ENCODE measurements at places on chromosomes 11 and 22. TPM values are rescaled to one million over a fixed set of nuclear protein-coding genes. Genes with fewer than 3 reads are reported as not detected.

DNA sequence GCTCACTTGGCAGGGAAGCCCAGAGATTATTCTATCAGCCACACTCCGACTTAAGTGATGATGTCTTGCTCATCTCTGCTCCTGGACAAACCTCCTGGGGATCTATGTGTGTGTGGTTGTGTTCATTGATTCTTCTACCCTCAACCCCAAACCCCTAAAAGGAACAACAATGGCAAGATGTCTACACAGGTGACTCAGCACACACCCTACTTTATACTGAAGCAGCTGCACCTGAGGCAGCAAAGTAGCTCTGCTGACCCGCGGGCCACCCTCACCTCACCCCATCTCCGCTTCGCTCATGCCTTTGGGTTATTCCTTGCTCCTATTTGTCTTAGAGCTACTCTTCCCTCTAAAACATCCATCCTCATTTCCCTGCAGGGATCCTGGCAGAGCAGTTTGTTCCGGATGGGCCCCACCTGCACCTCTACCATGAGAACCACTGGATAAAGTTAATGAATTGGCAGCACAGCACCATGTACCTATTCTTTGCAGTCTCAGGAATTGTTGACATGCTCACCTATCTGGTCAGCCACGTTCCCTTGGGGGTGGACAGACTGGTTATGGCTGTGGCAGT, 38.7 kb downstream of the TMEM45B start:
- no peak for DNase-seq

DNA sequence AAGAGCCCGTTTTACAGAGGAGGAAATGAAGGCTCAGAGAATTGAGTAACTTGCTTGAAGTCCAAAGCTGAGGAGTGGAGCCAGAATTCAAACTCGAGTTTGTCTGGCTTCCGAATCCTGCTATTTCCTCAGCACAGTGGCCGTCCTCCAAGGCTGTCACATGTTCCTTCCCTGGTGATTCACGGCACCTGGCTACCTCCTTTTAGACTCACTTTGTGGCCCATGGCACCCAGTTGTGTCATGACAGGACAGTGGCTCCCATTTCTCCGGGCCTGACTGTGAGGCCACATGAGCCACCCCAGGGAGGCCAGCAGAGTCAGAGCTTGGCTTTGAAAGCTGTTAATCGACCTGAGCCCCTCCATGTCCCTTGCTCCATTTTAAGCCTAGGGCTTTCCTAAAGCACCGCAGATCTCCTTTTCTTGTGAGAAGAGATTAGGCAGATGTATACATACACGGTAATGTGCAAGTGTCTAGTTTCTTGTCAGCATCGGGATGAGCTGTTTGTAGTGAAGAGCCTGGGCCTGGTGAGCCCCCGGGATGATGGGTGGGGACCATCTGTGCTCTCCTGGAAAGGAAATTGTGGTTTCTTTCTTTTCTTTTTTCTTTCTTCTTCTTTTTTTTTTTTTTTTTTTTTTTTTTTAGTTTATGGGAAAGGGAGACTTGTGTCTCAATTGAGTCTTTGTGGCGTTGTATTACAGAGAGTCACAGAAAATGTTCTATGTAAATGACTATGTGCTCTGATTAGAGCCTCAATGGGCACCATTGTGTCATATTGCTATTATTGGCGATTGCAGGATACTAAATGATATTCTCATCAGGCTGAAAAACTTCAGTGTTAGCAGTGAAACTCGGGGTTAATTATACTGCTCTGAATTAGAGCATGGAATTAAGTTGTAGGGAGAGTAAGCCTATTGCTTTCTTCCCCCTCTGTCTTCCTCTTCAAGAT, 54.8 kb downstream of the PTPRJ start:
- peak; percentile 97 for DNase-seq

Gene SCGB1D2
- total RNA-seq: 2.2 TPM

Gene RPS6KA4
- total RNA-seq: 27.0 TPM

Measured in gastrocnemius medialis (tissue), 4 donors.